ENCODE measurements at places on chromosomes 1 and 21.

DNA sequence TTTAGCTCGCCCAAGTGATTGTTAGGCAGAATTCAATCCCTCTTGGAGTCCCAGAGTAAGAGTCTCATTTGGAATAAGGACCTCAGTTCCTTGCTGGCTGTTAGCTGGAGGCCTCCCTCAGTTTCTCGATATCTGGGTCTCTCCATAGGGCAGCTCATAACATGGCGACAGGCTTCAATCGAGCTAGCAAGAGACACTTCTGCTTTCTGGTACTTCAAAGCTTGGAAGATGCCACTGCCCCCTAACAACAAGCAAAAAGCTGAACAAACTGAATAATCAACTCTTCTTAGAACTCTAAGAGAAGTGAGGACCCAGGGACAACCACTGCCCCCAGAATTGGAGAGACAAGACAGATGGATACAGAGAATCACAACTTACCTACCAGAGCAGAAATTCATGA is 86.2 kb downstream of the TEX35 start:
- no peak for DNase-seq

DNA sequence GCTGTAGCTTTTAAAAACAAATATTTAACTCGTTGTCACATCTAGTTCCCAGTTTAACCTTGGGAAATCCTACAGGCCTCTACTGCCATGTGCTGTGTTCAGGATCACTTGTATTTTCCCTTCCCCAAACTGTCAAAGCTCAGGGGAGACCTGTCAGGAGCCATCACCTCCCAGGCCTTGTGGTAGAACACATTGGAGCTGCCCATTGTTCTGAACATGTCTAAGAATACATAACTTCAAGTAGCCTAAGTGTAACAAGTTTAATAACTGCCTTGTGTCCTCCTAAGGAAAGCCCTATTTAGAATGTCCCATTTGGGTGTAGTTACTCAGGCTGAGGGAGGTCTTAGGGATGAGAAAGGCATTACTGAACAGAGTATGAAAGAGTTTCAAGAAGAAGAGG is 28.6 kb upstream of the PIGC start:
- no peak for DNase-seq

GRCh38 chr1:8077120-8077573 is 51.0 kb upstream of the ERRFI1 start:
- DNase-seq: peak; percentile 85

GRCh38 chr1:188237573-188238348 is 1409.0 kb downstream of the PLA2G4A start:
- no peak for DNase-seq

GRCh38 chr1:52691821-52692220 is 6.3 kb downstream of the COA7 start:
- no peak for DNase-seq

GRCh38 chr1:172883844-172884243 is 166.9 kb downstream of the TNFSF18 start:
- DNase-seq: no peak

- DNase-seq: no peak
Observed at GRCh38 chr1:231584921-231585320, 41.7 kb upstream of the DISC1 start.

- DNase-seq: no peak
Observed at GRCh38 chr1:41788427-41788826, 130.3 kb downstream of the HIVEP3 start.

- DNase-seq: no peak
Observed at GRCh38 chr1:94526152-94526980, 15.2 kb downstream of the F3 start.

DNA sequence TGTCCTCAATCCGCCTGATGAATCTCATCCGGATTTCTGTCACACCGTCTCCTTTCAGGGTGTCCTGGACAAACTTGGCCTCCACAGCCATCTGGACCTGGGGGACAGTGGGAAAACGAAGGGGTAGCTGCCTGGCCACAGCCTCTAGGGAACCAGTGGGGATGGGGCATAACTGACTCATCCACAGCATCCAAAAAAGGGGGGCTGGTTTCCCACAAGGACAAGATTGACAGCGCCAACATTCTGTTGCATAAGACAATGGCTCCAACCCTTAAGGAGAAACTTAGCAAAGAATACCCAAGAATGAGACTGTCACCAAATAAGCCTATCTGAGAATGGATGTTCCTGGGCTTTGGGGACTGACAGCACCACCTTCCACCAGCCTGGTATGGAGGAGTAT is 12.1 kb downstream of the TRAPPC3 start:
- DNase-seq: no peak

DNA sequence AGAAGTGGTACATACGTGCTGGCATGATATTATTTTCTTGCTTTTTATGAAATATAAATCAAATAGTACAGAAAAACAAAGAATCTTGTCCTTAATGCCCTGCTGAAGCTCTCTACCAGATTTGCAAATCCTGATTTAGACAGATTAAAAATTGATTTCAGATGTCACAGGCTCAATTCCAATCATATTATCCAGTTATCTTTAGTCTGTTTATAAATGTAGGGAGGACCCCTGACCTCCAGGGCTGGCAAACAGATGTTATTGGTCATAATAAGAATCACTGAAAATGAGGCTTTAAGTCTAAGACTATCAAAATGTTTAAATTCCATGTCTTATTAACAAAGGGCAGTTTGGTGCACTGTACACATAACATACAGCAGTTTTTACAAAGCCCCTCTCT is 62.1 kb downstream of the TP53BP2 start:
- DNase-seq: no peak

DNA sequence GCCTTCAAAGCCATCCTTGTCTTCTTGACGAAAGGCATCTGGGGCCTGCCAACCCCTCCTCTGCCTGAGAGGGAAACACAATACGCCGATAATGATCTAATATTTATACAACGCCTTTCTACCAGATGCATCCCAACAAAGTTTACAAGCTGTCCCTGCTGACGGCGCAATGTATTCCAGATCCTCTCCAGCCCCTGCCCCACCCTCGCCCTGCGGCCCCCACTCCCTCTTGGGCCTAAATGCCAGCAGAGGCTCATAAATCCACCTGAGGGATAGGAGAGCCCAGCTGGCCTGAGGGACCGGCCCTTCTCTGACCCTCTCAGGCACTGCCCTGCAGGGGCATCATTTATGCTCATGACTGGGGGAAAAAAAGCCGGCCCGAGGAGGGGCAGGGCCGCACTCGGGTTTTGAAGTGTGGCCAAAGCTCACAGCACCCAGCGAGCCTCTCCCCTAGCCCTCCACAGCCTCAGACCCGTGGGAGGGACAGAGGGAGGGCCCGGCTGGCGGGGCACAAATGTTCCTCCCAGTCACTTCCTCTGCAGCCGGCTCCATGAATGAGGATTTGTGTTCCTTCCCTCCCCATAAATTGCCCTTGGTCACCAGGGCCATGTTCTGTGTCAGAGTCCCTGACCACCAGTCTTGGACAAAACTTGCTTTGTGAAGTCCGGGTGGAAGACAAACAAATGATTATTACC is 140.3 kb downstream of the FOXD2 start:
- DNase-seq: no peak

- no peak for DNase-seq
Observed at GRCh38 chr1:189607477-189608096, 870.1 kb downstream of the BRINP3 start.

GRCh38 chr1:23558872-23559135 is 497 bp downstream of the ID3 start:
- no peak for DNase-seq

GRCh38 chr21:40841524-40842196 is 5.3 kb downstream of the DSCAM start:
- DNase-seq: no peak

- DNase-seq: no peak
Observed at GRCh38 chr1:44650159-44650831, 24.0 kb downstream of the TMEM53 start.

DNA sequence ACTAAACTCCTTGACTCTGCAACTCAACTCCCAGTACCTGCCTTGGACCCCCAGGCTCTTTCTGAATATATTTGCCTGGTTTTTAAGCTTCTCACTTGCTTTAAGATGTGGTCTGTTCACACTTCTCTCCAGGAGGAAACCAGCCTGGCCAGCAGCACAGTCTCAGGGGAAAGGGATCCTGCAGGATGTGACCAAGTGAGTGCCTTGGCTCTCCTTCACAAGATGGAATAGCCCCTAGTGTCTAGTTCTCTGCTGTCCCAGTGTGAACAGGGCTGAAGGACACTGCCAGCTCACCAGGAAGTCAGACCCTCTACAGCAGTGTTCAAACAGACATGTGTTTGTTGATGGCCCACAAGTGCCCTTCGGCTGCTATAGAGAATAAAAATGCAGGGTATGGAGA is 32.9 kb downstream of the CD244 start:
- DNase-seq: no peak

DNA sequence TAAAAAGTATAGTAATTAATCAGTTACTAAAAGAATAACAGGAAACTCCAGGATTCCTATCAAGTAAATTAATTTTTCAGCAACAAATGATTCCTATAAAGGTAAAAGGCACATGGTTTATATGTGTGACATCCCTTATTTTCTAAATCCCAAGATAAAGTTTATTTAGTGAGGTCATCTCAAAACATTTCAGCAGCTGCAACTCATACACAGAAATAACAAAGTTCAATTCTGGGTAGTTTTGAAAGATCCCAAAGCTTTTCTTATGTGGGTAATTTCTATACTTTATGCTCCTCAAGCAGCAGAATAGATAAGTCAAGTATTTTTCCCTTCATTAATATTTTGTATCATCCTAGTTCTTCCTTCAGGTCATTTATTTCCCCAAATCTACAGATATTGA is 117.7 kb downstream of the EIF4G3 start:
- DNase-seq: no peak

- DNase-seq: peak; percentile 75
Observed at GRCh38 chr1:52296345-52296744, 69.7 kb downstream of the CC2D1B start.

GRCh38 chr1:154276797-154277196 is 4.4 kb downstream of the HAX1 start:
- DNase-seq: no peak

DNA sequence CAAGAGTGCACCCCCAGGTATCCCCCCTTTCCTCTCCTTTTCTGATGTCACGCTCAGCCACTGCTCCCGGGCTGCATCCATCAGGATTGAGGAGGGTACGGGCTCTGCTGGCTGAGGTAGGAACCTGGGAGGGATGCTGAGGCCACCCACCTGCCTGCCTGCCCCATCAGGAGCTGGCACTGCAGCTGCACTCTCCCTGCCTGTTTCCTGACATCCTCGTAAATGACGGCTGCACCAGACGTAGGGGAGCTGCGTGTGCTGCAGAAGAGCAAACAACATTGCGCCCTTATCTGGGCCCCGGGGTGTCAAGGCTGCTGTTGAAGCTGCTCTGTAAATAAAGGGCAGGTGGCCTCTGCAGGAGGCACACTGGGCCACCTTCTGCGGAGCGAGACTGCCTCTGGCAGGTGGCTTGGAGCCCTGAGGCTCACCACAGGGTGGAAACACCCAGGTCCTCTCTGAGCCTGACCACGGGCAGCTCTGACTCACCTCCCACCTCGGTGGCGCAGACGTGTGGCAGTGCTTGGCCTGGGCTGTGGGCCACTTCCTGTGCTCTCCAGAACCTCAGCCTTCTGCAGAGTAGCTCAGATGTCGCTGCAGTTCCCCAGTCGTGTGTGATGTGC is 30.9 kb downstream of the SNAP47 start:
- DNase-seq: no peak

DNA sequence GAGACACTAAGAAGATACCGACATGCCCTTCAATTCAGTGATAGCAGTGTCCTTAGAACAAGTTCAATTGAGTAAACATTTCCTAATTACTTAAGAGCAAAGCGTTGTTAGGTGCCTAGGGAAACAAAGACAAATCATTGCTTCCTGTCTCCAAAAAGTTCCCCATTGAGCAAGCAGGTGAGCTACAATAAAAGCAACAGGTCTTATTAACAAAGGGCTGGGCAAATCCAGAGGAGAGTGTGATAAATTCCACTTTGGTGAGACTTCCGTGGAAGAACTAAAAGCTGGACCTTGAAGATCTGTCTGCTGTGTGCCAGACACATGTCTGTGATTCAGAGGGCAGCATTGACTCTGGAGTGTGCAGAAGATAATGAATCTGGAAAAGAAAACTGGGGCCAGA is 1.9 kb upstream of the TUT4 start:
- DNase-seq: no peak

GRCh38 chr1:203511930-203512329 is 18.0 kb downstream of the OPTC start:
- DNase-seq: no peak

GRCh38 chr1:209546390-209547085 is 37.0 kb upstream of the CAMK1G start:
- no peak for DNase-seq

GRCh38 chr1:210413951-210414350 is 85.2 kb downstream of the HHAT start:
- no peak for DNase-seq

DNA sequence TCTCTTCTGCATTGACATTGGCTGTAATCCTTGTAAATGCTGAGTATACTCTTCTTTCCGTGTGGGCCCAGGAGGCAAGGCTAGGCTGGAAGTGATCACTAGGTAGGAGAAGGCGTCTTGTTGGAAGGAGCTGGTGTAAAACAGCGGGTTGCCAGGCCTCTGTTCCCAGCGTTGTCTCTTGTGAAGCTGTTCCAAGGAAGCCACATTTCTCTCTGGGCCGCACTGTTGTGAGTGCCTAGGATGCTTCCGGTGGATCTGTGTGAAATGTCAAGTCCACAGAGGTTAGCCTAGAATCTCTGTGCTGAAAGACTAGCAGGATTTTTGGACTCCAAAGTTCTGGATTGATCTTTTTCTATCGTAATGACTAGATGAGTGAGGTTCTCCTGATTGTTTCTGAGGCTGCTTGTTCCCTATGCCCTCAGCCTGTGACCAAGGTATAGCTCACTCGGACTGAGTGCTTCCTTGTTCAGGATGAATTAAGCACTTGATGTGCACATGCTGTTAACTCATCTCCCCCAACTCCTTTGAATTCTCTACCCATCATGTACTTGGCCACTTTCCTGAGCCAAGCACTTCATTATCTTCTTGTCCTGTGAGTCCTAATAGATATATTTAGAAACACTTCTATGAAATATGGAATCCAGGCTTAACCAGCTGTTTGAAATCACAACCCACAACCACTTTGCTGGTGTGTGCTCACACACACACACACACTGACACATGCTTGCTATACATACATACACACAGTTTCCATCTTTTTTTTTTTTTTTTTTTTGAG is 63.3 kb downstream of the PBX1 start:
- DNase-seq: peak; percentile 16

DNA sequence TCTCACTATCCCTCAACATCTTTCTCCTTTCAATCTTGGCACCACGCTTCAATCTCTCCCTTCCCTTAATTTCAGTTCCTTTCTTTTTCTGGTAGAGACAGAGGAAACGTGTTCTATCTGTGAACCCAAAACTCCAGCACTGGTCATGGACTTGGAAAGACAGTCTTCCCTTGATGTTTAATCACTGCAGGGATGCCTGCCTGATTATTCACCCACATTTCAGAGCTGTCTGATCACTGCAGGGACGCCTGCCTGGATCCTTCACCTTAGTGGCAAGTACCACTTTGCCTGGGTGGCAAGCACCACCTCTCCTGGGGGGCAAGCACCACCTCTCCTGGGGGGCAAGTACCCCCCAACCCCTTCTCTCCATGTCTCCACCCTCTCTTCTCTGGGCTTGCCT is 27.8 kb downstream of the SELL start:
- no peak for DNase-seq
